ENCODE measurements at places on chromosomes 4 and X.

DNA sequence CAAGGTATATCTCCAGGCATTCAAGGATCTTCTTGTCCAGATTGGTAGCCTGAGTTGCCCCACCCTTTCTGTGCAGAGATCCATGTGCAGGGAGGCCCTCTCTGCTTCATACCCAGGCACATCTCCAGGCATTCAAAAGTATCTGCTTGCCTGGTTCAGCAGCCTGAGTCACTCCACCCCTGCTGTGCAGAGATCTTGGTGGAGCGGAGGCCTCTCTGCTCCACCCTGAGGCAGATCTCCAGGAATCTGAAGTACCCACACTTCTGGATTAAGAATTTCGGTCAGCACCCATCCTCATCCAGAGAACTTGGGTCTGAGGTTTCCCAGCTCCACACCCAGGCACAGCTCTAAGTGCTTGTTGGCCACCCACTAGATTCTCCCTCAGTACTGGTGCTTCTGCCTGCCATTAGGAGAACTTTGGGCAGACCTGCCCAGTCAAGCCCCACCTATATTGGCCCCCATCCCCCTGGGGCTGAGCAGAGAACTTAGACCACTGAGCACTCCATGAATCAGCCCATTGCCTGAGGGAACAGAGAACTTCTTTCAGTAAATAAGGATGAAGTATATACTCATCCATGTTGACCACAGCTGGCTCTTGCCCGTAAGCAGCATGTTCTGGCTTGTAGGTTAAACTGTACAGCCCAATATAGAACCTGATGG, 199.5 kb upstream of the ZCCHC13 start:
- DNase-seq = no peak

DNA sequence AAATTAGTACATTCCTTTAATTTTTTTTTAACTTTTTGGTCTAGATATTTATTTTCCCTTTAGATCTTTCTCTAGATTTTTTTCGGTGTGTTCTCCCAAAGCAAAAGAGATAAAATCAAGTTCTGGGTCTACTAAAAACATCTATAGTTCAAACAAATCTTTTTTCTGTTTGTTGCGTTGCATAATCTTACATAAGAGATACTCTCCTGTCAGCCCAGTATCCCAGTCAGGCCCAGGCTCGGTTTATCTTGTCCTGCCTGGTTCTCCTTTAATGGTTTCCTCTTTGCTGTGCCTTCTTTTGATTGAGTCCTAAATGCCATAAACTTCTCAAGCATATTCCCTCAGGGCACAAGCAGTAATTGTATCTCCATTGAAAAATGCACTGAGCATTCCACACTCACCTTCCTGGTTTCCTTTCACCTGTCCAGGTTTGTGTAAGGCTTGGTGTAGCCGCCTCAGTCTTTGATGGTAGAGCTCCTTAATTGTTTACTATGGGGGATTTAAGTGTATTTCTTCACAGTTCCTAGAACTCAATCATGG, 104.9 kb downstream of the TMEM131L start:
- DNase-seq = no peak

- DNase-seq = no peak
Measured at GRCh38 chr4:104756837-104757236, 262.1 kb upstream of the CXXC4 start.

DNA sequence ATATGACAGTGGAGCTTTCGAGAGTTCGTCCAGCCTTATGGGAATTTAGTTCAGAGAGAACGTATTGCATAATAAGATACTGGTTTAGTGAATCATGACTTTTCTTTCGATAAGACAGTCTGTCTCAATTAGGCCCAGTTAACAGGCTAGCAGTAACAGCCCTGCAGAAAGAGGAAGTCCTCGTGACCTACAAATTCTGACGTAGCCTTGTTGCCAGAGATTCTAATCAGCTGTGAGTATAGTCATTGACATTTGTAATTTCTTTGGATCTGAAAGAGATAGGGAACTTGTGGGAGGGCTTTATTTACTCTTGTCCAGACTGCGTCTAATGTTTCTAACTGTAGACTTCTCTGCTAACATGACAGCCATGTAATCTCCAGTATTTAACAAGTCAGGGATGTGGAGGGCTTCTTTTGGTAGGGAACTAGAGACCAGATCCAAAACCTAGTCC, 15.8 kb downstream of the ART3 start:
- peak; percentile 8 for DNase-seq

DNA sequence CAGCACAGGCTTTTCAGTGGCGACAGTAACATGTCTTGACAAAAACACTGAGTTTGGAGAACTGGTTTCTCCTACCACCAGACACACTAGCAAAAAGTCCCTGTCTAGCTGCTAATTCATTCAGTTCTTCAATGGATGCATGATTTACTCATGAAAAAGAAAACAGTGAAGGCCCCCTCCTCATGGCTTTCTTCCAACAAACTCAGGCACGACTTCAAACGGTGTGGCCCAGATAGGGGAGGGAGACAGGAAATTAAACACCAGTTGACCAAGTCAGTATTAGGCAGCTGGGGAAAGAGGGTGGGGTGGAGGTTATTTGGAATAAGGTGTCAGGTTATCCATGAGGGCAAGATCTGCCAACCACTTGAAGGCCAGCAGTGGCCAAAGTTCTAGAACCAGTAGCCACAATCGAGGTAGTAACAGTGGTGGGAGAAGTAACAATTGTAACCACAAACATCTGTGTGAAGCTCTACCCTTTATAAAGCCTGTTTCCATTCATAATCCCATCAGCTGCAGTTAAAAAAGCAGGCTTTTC, 60.2 kb downstream of the SEPSECS start:
- no peak for DNase-seq

DNA sequence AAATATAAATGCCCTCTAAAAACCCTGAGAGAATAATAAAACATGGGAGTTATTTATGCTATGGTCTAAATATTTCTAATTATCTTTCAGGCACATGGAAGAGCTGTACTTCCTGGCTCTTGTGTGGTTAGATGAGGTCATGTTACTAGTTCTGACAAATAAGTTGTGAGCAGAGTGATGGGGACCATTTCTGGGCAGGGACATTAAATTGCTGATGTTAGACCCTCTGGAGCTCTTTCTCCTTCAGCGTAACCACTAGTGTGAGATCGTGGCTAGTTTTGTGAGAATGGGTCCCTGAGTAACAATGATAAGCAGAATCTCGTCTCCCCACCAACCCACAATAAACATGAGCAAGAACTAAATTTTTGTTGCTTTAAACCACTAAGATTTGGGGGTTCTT, 108.0 kb downstream of the MAML3 start:
- no peak for DNase-seq

- DNase-seq = no peak
Measured at GRCh38 chrX:117969782-117970181, 146.8 kb downstream of the KLHL13 start.

- no peak for DNase-seq
Measured at GRCh38 chrX:129144172-129145038, 378.9 kb downstream of the SMARCA1 start.

DNA sequence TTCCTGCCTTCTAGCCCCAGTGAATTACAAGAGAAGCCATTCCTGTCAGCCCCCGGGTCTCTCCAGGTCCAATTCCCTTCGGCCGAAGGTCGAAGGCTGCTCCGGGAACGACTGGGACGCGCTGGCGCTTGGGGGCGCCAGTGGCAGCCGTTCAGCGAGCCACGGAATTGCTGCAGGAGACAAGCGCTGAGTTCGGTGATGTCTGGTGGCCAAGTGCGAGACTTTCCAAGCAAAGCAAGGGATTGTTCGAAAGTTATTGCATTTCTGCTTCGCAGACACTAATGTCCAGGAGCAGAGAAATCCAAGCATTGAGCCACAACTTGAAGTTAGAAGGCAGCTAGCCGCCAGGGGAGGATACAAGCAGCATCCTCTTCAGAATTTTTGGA, 1.1 kb upstream of the DKK2 start:
- DNase-seq = no peak

GRCh38 chrX:54452920-54453319, 12.7 kb downstream of the TSR2 start:
- DNase-seq = no peak

DNA sequence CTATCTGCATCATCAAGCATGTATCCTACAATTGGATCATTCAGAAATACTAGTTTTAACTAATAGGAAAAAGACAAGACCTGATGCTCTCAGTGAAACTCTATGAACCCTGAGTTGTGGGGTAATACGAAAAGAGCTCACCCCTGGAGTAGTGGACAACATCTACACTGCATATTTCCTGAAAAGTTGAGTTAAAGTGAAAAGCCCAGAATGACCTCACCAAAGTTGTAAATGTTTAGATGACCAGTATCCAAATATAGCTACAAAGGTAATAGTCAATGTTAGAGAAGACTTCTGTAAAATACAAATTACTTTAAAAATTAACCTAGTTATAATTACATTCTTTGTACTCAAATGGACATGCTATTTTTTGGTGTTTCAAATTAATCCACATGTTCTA, 52.8 kb upstream of the SRPX start:
- no peak for DNase-seq

GRCh38 chr4:16032396-16032770, 51.4 kb downstream of the PROM1 start:
- DNase-seq = no peak

DNA sequence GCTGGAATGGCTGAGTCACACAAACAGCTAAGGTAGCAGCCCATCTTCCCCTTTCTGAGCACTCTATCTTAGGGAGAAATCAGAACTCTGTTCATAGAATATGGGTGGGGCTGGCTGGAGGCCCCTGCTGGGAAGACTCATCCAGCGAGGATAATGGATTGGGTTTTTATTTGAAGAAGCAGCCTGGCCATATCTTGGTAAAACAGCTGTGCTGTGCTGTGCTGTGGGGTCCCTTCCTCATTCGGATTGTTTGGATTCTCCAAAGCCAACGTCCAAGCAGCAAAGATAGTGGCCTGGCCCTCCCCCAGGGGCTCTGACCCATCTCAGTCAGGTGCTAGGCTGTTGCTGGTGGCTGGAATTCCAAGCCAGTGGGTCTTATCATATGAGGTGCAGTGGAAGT, 63.8 kb downstream of the ZNF718 start:
- no peak for DNase-seq

DNA sequence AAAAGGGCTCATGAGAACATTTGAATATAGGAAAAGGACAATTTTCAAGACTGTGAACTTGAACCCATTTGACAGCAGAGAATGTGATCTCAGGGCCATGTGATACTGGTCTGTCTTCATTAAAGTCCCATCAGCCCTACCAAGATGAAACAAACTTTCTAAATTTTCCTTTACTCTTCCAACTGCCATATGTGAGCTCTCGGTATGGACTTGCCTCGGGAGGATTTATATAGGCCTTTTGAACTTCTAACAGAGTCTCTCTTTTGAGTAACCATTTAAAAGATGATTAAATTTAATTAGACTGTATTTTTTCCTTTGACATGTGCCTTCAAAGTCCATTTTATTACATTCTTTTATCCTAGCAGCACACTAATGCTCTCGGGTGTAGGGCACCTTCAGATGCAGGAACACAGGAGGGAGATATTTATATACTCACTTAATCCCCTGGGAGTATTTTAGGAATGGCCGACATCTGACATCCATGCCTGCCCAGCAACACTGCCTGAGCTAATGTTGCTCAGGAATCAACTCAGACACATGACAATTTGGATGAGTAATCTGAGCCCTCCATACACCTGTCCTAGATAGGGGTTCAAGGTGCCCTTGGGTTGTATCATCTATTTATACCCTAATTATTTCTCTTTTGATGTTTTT, 155.0 kb downstream of the SLC7A11 start:
- no peak for DNase-seq

GRCh38 chr4:112853662-112854256, 195.7 kb upstream of the ANK2 start:
- DNase-seq = no peak

GRCh38 chr4:10023050-10023419, 1.7 kb upstream of the SLC2A9 start:
- no peak for DNase-seq

DNA sequence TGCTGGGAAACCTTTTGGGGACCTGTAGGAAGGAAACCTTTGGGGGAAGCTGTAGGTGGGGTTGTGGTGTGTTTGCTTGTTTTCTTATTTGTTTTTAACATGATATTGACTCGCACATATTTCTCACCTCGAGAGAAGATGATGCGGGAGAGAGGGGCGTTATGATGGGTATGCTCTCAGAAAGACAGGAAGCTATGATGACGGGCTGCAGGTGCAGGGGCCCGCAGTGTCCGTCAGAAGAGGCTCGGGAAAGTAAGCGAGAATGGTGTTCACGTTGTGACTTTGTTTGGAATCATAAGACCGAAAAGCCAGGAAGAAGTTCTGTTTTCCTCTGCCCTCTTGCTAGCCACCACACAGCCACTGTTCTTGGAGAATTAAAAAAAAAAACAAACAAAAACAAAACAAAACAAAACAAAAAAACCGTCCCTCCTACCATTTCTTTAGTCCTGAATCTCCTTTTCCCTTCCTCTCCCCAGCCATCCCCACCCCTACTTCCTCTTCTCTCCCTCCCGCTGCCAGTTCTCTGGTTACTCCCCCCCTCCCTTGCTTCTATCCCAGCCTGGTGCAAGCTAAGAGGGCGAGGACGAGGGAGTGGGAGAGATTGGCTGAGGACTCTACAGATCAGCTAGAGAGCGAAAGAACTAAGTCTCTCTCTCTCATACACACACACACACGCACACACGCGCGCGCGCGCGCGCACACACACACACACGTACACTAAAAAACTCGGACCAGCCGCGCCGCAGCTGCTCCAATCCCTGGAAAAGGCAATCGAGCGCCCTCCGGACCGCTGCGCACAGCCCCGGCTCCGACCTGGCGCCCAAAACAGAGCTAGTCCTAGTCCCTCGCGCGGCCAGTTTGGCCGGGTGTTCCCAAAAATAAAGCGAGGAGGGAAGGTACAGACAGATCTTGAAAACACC, at the start of gene BMP3:
Gene BMP3, plus strand, starts transcription at position 648 of the 920 bp plus-strand sequence. CDS start 577 bp downstream, outside the sequence.
- DNase-seq = no peak

- no peak for DNase-seq
Measured at GRCh38 chrX:39802354-39802753, 295.4 kb downstream of the BCOR start.

GRCh38 chr4:48071191-48071590, 54.6 kb downstream of the NIPAL1 start:
- DNase-seq = no peak

- DNase-seq = no peak
Measured at GRCh38 chr4:82770607-82771006, 28.0 kb downstream of the SCD5 start.

DNA sequence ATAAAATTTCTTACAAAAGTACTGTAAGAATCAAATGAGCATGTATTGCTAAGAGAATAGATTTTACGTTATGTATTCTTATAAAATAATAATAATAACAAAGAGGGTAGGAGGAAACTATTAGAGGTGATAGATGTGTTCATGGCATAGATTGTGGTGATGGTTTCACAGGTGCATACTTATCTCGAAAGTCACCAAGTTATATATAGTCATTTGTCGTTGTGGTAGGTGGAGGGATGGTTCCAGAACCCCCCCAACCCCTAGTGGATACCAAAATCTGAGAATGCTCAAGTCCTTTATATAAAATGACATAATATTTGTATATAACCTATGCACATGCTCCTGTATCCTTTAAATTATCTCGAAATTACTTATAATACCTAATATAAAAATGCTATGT, 36.7 kb upstream of the H2AZ1 start:
- no peak for DNase-seq

GRCh38 chrX:72306851-72307645, 1.3 kb upstream of the CITED1 start:
- peak; percentile 14 for DNase-seq

All from CD4-positive, alpha-beta T cell treated with Interleukin-6 at 100 ng/mL for 8 hours (primary cell).